Natural killer cell (primary cell): ENCODE measurements at places on chromosomes 2 and 18. TPM values are rescaled to one million over a fixed set of nuclear protein-coding genes. Genes with fewer than 3 reads are reported as not detected.

The GCG gene
- not detected for total RNA-seq

The FOXI3 gene
- not detected for total RNA-seq

The L3MBTL4 gene
- total RNA-seq, result 34.2 TPM

The ZNF804A gene
- 0.12 TPM for total RNA-seq

The PLCL1 gene
- total RNA-seq, result 1.1 TPM

The SLC9A4 gene
- total RNA-seq, result not detected

The C2orf72 gene
- total RNA-seq, result not detected

The MEP1B gene
- total RNA-seq, result not detected

The PLEKHH2 gene
- total RNA-seq, result 0.07 TPM

The DOCK10 gene
- 181 TPM for total RNA-seq

The MAP3K19 gene
- total RNA-seq, result not detected

The FOXD4L1 gene
- not detected for total RNA-seq

The NAB1 gene
- total RNA-seq, result 31.2 TPM

The ARHGAP28 gene
- total RNA-seq, result not detected

The PFN4 gene
- not detected for total RNA-seq

The HOXD8 gene
- total RNA-seq, result not detected

The GPR45 gene
- total RNA-seq, result not detected

The CCDC195 gene
- not detected for total RNA-seq

The ANTXR1 gene
- total RNA-seq, result not detected

The DCDC2C gene
- total RNA-seq, result not detected

The MGAT4A gene
- total RNA-seq, result 91.6 TPM

The ATP6V1B1 gene
- total RNA-seq, result not detected

The TM4SF20 gene
- total RNA-seq, result not detected

The ZNF236 gene
- total RNA-seq, result 39.7 TPM

The TFPI gene
- total RNA-seq, result 1.2 TPM

The RAMP1 gene
- total RNA-seq, result 11.0 TPM

The TMEM169 gene
- 1.5 TPM for total RNA-seq

The GPR39 gene
- not detected for total RNA-seq

The AMER3 gene
- not detected for total RNA-seq

The TRIB2 gene
- total RNA-seq, result 84.5 TPM

The ASPRV1 gene
- 1.9 TPM for total RNA-seq

The ANO7 gene
- 1.4 TPM for total RNA-seq

The LYPD6 gene
- total RNA-seq, result not detected

The TMEM37 gene
- not detected for total RNA-seq

The VAMP8 gene
- 111 TPM for total RNA-seq

The ST8SIA3 gene
- not detected for total RNA-seq

The DLX1 gene
- not detected for total RNA-seq

The EIF4E2 gene
- total RNA-seq, result 62.2 TPM

The EIPR1 gene
- 28.8 TPM for total RNA-seq

The RASGRP3 gene
- 1.8 TPM for total RNA-seq

The HSPE1 gene
- 47.6 TPM for total RNA-seq

The NEUROD1 gene
- not detected for total RNA-seq

The MITD1 gene
- 26.7 TPM for total RNA-seq

The CRYBA2 gene
- not detected for total RNA-seq
